ENCODE measurements at places on chromosomes 3 and 15. TPM values are rescaled to one million over a fixed set of nuclear protein-coding genes. Genes with fewer than 3 reads are reported as not detected.

GRCh38 chr3:173753593-173753992, 356.0 kb downstream of the NLGN1 start:
- no peaks in the 10 kb centered on the region for H3K27me3 ChIP-seq
- no peak overlapping the region for H3K4me3 ChIP-seq
- no peak overlapping the region for H3K27ac ChIP-seq
- DNase-seq: no peak
- H3K4me1 ChIP-seq: no peaks in the 10 kb centered on the region

DNA sequence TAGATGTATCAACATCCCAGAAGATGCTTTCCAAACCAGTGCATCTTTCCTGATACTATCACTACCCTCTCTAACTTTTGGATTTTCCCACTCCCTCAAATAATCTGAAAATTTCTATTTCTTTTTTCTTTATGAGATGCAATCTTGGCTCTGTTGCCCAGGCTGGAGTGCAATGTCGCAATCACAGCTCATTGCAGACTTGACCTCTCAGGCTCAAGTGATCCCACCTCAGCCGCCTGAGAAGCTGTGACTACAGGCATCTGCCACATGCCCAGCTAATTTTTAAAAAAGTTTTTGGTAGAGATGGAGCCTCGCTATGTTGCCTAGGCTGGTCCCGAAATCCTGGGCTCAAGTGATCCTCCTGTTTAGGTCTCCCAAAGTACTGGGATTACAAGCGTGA, 239.7 kb downstream of the SUCLG2 start:
- H3K27ac ChIP-seq: no peak overlapping the region
- no peaks in the 10 kb centered on the region for H3K27me3 ChIP-seq
- no peak for DNase-seq
- no peaks in the 10 kb centered on the region for H3K4me1 ChIP-seq

GRCh38 chr15:49848807-49849206, 228.0 kb downstream of the DTWD1 start:
- H3K36me3 ChIP-seq: no peaks in the 10 kb centered on the region
- H3K4me3 ChIP-seq: no peak overlapping the region
- no peak overlapping the region for H3K27ac ChIP-seq
- DNase-seq: no peak
- peaks cover 11% of the 10 kb centered on the region for H3K4me1 ChIP-seq

GRCh38 chr3:182612332-182612731, 181.0 kb upstream of the ATP11B start:
- H3K27ac ChIP-seq: no peak overlapping the region
- H3K36me3 ChIP-seq: no peaks in the 10 kb centered on the region
- H3K27me3 ChIP-seq: peaks cover 5% of the 10 kb centered on the region
- H3K4me3 ChIP-seq: no peak overlapping the region

DNA sequence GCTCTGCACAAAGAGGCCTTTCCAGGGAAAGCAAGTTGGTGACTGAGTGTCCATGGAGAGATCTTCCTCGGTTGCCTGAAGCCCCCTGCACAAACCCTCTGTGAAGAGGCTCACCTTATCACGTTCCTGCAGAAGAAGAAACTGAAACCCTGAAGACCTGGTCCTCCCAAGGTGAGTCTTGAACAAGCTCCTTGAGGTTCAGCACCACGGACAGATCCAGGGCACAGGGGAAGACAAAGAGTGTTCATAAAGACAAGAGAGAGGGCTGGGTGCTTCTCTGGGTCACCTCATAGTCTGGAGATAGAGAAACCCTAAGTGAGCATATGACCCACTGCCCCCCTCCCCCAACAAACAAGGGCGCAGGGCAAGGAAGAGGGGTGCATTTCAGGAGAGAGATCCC, 21.7 kb upstream of the TBC1D21 start:
- no peak for DNase-seq
- H3K36me3 ChIP-seq: no peaks in the 10 kb centered on the region
- H3K4me1 ChIP-seq: no peaks in the 10 kb centered on the region
- no peak overlapping the region for H3K27ac ChIP-seq
- no peak overlapping the region for H3K4me3 ChIP-seq

Gene TRAT1
- 1.3 TPM for total RNA-seq

Gene EIF4A2
- 374 TPM for total RNA-seq
